ENCODE measurements at places on chromosomes 3 and 15.

DNA sequence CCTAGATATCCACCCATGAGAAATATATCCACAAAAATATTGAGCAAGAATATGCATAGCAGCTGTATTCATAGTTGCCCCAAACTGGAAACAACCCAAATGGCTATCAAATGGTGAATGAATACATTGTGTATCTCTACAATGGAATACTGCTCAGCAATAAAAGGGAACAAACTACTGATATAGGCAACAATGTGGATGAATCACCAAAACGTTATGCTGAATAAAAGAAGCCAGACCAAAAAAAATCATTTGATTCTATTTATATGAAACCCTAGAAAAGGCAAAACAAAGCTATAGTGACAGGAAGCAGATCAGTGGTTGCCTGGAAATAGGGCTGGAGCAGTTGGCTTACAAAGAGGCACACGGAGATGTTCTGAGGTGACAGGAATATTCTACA is 15.5 kb upstream of the CMTM7 start:
- DNase-seq = no peak

- no peak for DNase-seq
These were observed 15.3 kb upstream of the MCCC1 start for GRCh38 chr3:183114384-183115178.

DNA sequence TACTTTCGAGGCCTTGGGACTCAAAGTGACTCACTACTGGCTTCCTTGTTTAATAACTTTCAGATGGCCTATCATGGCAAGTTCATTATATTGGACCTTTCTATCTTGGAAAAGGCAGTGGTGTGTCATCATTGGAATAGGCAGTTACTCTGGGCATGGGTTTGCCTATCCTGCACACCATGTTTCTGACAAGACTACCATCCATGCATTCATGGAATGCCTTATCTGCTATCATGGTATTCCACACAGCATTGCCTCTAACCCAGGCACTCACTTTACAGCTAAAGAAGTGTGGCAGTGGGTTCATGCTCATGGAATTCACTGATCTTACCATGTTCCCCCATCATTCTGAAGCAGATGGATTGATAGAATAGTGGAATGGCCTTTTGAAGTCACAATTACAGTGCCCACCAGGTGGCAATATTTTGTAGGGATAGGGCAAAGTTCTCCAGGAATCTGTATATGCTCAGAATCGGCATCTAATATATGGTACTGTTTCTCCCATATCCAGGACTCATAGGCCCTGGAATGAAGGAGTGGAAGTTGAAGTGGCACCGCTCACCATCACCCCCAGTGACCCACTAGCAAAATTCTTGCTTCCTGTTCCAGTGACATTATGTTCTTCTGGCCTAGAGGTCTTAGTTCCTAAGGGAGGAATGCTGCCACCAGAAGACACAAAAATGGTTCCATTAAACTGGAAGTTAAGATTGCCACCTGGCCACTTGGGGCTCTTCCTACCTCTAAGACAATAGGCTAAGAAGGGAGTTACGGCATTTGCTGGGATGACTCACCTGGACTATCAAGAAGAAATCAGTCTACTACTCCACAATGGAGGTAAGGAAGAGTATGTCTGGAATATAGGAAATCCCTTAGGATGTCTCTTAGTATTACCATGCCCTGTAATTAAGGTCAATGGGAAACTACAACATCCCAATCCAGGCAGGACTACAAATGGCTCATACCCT is 1161.4 kb downstream of the SI start:
- DNase-seq = no peak

GRCh38 chr3:34351882-34352777 is 553.7 kb downstream of the PDCD6IP start:
- no peak for DNase-seq

GRCh38 chr15:27842526-27842925 is 256.6 kb downstream of the OCA2 start:
- DNase-seq = no peak

DNA sequence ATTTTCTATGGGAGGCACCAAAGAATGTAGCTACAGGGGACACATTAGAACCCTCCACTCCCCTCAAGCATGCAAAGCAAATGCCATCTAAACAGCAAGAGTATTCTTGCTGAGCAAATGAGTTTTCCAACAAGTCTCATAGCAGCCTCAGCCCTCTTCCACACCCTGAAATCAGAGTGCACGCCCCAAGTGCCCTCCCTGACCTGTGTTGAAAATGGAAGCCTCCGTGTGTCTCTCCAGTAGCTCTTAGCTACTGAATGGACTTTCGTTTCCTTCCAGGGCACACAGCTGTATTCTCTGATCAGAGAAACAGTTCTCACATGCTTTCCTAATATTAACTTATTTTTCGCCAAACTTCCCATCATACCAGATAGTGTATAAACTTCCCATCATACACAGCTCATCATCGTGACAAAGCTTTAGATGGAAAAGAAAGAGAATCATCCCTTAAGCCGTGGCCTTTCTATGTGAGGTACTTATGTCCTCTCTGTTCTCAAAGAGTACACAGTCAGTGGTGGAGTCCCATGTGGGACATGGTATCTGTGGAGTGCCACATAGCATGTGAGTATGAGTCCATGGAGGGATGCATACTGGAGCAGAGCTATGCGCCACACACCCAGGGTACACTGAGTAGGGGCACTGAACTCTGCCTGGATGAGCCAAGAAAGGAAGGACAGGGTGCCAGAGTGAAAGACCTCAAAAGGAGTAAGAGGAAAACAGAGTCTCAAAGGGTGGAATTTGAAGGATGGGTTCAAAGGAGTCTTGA is 434.5 kb downstream of the MCTP2 start:
- no peak for DNase-seq

DNA sequence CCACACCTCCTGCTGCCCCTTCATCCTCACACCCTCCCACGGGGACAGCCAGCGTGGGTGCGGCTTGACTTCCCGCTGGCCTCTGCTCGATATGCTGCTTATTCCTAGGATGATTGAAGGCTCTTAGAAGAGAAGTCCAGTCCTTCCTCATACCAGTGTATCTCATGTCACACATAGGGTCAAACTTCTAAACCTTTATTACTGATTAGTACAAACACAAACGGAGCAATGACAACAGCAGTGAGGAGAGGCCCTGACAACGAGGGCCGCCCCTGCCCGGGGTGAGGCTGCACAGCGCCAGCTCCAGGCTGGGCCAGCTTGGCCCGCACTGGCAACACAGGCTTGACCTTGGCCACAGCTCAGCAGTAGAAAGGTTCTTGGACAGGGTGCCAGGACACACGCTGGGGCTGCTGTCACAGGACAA is 3.7 kb downstream of the CIB1 start:
- DNase-seq = no peak

GRCh38 chr15:26888761-26889160 is 21.9 kb downstream of the GABRA5 start:
- DNase-seq = no peak

DNA sequence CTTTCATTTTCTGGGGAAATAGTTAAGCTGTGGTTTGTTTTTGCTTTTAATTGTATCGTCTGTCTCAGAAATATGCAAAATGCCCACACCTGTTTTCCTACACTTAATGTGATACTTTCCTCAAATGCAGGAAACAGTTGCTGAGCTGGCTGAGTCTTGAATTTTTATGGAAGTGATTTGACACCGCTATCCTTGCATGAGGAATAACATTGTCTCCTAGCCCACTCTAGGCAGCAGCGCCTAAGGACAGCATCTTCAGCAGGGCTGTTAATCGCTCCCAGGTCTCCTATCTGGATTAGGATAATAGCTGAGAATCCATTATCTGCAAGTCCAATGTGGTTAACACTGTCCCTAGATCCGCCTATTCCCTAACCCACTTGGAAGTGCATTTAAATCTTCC is 132.6 kb upstream of the NR2E3 start:
- DNase-seq = no peak

- DNase-seq = no peak
These were observed 874 bp upstream of the ERC2 start for GRCh38 chr3:56469141-56469540.

- no peak for DNase-seq
These were observed 112.9 kb upstream of the ARHGEF3 start for GRCh38 chr3:56914646-56915045.

- no peak for DNase-seq
These were observed 35.5 kb upstream of the CCR2 start for GRCh38 chr3:46318207-46318927.

DNA sequence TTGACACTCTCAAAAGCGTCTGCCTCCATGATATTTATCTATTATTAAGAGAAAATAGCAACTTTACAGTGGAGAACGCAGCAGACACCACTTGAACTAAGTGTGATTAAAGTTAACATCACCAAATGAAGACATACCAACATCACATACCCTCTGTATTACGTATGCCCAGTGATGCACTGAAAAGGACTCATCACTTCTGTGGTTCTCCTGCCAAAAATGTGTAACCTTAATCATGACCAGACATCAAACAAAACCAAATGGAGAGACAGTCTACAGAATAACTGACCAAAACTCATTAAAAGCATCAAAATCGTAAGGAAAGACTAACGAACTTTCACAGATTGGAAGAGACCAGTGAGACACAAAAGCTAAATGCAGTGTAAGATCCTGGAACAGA is 103.2 kb downstream of the PPP2R3A start:
- DNase-seq = no peak

DNA sequence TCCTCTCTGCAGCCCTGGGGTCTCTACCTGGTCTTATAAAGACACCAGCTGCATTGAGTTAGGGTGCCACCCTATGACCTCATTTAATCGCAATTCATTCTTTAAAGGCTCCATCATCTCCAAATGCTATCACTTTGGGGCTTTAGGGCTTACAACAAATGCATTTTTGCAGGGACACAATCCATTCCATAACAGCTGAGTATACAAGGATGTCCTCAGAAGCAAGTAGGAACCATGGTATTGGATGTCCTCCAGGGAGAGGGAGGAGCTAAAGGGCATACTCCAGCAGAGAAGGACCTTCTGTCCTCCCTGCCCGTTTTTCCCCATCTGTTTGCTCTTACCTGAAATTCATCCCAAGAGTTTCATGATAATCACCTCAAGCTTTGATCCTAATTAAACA is 30.3 kb downstream of the UMPS start:
- no peak for DNase-seq

- DNase-seq = no peak
These were observed 61.8 kb downstream of the SLC12A8 start for GRCh38 chr3:125150525-125151441.

All from effector CD8-positive, alpha-beta T cell (primary cell).